ENCODE measurements at places on chromosomes 6 and 20.
A peak's percentile ranks its signal among the peaks of the same experiment; 100 is the strongest.

DNA sequence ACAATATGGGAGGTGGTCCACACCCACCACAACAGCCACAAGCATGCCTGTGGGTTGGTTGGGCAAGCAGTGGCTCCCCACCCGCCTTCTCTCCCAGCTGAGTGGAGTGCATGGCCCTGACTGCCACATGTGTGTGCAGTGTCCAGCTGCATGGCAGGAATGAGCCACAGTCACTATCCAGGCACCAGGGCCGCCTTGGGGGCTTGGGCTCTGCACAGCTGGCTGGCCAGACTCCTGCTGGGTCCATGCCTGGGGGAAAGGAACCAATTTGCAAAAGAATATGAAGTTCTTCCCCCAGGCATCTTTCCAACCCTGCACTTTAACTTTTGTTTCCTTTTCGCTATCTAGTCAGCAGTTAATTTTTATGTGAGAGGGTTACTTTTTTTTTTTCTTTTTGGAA, 11.6 kb upstream of the ASCC3 start:
- no peak for ATAC-seq

- ATAC-seq: peak; percentile 7
Measured at GRCh38 chr20:31608251-31608945, 3.3 kb downstream of the ID1 start.

- ATAC-seq: no peak
Measured at GRCh38 chr6:67679566-67680296, 955.4 kb upstream of the ADGRB3 start.

DNA sequence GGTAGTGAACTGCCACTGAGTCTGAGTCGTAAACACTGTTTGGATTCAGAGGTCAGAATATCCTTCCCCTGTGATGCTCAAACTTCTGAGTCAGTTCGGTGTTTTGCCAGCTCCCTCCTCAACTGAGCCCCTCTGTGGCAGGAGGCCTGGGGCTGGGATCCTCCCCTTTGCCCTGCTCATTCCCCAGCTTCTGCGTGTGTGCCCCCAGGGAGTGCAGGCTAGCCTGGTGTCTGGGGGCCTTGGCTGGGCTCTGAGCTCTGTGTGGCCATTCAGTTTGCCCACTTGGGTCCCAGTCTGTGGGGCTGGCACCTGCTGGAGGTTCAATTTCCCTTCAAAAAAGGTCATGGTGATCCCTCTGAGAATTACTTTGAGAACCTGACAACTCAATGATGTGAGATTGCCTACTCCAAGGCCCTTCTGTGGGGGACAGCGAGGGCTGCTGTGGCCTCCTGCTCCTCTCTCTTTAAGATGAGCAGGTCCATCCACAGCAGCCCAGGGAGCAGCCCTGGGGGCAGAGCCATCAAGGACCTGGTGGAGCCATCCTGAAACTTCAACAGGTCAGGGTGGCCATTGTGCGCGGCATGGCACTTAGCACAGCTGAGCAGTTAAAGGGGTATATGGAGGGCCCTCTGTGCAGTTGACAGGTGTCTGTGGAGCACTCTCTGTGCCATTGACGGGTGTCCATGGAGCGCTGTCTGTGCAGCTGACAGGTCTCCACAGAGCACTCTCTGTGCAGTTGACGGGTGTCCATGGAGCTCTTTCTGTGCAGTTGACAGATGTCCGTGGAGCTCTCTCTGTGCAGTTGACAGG, 147.2 kb downstream of the SYCP2 start:
- no peak for ATAC-seq

- ATAC-seq: peak; percentile 42
Measured at GRCh38 chr20:31581391-31581790, 23.7 kb upstream of the ID1 start.

DNA sequence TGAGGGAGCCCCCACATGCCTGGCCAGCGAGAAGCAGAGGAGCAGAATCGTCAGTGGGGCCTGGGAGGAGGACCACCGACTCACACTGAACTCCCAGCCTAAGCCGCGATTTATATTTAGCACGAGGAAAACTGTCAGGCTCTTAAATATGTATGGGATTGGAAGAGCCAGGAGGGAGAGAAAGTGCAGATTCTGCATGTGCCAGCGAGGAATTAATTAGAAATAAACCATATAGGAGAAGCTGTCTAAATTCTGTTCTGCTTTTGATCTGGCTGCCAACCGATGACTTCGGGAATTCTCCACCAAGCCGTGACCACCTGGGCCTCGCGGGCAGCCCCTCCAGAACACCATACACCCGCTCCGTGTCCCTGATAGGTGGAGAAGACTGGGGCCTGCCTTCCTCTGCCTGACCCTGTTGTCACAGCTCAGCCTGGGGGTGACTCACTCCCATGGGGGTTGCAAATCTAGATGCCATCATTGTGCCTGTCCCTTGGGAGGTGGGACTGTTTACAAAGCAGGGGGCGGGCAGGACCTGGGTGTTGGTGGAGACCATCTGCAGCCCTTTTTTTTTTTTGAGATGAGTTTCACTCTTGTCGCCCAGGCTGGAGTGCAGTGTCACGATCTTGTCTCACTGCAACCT, 91.1 kb upstream of the PMEPA1 start:
- peak; percentile 92 for ATAC-seq

DNA sequence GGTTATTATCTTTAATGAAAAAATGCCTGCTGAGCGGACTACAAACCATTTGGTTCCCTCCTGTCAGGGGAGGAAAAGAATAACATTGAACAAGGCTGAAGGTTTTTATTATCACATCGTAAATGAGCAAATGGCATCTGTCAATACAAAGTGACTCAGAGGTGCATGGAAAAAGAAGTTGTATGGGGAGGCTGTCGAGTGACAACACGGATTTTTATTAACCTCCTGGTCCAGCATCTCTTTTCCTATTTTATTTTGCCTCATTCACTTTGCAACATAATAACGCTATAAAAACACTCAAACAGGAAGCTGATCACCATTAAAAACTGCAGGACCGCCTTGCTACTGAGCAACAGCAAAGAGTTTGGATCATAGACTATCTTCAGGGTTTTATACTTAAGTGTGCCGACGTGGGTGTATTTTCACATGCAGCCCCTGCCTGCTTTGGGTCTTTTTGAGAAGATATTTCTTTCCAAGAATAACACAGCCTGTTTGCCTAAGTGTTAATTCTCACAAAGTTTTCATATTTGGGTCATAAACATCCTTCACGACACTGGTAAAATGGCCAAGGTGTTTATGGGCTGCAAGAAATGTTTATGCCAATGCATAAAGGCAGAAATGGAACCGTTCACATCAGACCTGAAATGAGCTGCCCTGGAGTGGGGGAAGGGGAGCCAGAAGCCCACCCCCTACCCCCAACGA, 132.1 kb upstream of the SALL4 start:
- ATAC-seq: no peak

DNA sequence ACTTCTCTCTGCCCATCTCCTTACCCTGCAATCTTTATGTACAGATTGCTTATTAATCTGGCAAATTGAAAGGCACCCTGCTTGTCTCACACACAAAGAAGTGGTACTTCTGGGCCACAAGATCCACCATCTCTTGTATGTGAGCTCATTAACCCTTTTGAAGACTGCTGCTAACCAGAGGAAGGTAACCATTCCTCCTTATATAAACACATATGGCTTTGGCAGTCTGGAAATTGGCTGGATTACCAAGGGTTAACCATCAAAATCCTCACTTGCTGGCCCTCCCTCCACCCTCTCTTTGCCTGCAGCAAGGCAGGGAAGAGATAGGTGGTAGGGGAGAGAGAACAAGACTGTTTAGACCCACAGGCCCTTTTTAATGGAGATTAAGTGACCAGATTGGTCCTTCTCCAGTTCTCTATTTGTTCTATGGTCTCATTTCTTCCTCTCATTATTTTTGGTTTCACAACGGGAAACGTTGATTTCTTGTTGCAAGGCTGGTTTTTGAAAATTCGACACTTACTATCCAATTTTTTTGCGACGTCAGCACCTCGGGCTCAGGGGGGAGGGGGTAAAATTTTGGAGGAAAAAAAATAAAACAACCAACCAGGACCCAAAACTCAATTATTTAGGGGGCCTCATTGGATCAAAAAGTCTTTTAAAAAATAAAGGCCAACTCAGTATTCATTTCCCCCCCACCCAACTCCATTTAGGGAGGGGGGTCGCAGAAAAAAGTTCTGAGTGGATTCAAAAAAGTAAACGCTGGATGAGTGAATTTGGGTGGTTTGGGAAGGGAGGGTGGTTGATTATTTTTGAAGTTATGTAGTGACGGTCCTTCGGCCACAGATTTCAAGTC, 859 bp downstream of the PPP1R10 start:
- ATAC-seq: no peak

GRCh38 chr6:19879663-19880062, 42.5 kb downstream of the ID4 start:
- no peak for ATAC-seq

- no peak for ATAC-seq
Measured at GRCh38 chr6:122352981-122353664, 46.3 kb upstream of the HSF2 start.

DNA sequence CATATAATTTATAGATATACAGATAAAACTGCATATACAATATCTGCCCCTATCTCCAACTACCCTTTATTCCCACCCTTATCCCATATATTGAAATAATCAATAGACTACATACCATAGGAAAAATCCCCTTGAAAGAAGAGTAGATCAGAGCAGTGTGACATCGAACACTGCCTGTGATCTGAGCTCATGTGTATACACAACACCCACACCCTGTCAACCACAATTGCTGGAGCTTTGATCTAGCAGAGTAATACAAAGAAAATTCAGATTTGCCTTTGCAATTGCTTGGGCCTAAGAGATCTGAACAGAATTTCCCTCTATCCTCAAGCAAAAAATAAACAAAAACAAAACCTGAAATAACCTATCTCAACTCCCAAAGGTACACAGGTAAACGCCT, 119.3 kb downstream of the ASCC3 start:
- no peak for ATAC-seq

DNA sequence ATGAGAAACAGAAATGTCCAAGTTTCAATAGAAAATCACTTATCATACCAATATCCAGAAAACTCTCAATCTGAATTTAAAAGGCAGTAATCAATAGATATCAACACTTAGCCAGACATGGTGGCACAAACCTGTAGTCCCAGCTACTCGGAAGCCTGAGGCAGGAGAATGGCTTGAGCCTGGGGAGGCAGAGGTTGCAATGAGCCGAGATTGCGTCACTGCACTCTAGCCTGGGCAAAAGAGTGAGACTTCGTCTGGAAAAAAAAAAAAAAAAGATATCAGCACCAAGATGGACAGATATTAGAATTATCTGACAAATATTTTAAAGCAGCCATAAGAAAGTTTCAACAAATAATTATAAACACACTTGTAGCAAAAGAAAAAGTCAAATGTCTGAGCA, 47.0 kb downstream of the TCP11 start:
- no peak for ATAC-seq

- ATAC-seq: no peak
Measured at GRCh38 chr6:29294499-29294914, 7.0 kb upstream of the OR14J1 start.

DNA sequence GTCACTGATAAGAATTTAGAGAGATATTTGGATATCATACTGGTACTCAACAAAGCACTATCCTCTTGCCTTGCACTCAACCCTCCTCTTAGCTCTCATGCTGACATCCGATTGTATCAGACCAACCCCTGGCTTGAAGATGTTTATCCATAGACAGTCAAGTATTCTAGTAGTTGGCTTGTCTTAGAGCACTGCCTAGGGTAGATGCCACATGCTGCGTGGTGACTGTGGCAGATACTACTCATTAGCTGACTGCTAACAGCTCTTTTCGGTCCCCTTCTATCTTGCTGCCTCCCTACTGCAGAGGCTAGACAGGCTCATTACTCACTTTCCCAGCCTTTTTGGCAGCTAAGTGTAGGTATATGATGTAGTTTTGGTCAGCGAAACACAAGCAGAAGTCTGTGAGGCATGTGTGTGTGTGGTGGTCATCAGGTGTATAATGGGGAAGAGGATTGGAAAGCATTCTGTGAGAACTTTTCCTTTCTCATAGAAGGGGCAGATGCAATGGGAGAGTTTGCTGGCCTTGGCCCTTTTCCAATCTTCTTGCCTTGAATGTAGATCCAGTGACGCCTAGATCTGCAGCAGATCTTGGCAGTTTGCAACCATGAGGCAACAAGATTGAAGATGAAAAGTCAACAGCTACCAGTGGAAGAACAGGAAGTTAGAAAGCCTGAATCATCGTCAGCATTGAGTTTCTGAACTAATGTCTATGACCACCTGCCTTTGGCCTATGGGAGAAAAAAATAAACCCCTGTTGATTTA, 4.4 kb upstream of the IFNGR1 start:
- ATAC-seq: no peak

- no peak for ATAC-seq
Measured at GRCh38 chr6:36662827-36663256, 15.7 kb upstream of the CDKN1A start.

GRCh38 chr20:49913399-49914047, 1.8 kb downstream of the SPATA2 start:
- ATAC-seq: peak; percentile 11

- ATAC-seq: no peak
Measured at GRCh38 chr6:148771212-148771601, 24.4 kb downstream of the UST start.

- ATAC-seq: no peak
Measured at GRCh38 chr6:56643379-56644089, 845 bp upstream of the DST start.

GRCh38 chr6:106659859-106660258, 30.5 kb downstream of the QRSL1 start:
- no peak for ATAC-seq

GRCh38 chr6:116205281-116205680, 48.6 kb downstream of the TSPYL4 start:
- ATAC-seq: no peak

All from motor neuron (in vitro differentiated cells).